T-helper 2 cell (primary cell): ENCODE measurements at places on chromosomes 1 and 21.

DNA sequence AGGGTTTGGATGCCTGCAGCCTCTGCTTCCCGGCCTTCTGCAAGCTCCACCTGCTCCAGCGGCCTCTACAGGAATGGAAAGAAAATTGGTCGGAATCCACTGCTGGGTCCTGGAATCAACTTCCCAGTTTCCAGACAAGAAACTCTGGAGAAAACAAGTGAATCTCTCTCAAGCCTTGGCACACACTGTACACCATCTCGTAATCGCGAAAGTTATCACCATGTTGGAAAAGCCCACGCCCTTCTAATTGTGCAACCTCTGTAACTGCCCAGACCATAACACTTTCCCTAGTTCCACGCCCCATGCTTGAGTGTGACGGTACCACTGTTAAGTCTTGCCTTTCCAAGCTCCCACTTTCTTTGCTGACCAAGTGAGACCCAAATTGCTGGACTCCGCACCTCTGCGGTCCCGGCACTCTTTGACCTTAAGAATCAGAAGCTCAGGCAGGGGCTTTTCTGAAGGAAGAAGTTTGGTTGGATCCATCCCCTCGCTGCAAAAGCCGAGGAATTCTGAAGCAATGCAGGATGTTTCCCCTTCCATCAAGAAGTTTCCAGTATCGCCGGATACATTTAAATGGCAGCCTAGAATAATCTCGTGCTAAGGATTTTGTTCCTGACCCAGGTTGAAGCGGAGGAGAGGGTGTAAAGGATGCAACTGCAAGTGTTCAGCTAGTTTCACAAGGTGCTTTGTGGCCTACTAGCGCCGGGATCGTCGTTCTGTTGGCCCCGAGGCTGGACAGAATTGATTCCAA lies 6.2 kb downstream of the NR5A2 start:
- no peak for DNase-seq

DNA sequence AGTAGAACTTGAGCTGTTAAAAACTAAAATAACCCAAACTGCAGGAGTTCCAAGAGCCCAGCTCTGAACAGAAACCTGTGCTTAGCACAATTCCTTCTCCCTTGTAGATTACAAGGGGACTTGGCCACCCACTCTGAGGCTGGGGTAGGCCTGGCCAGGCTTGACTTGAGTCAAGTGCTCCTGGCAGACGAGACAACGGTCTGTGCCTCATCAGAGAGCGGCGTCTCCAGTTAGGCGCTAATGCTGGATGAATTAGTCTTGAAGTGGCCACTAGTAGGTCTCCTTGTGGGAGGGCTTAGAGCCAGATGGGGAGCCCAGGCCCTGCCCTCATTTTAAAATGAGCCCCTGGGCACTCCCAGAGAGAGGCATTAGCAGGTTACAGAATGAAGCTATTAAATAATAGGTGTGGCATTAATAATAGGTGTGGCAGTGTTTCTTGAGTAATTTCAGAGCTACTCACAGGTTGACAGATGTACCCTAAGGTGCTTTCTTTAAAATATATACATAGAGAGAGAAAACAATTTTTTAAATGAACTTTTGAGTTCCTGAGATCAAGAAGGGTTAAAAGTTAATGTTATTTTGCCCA lies 1.1 kb downstream of the EEIG2 start:
- peak; percentile 14 for DNase-seq

- DNase-seq = peak; percentile 34
Observed at GRCh38 chr1:52368383-52369172, 2.6 kb upstream of the CC2D1B start.

DNA sequence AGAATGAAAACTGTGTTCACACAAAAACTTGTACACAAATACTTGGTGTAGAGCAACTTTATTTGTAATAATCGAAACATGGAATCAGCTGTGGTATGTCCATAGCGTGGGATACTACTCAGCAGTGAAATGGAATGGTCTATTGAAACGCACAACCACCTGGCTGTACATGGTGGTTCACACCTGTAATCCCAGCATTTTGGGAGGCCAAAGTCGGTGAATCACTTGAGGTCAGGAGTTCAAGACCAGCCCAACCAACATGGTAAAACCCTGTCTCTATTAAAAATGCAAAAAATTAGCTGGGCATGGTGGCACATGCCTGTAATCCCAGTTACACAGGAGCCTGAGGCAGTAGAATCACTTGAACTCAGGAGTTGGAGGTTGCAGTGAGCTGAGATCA lies 356.8 kb downstream of the RYR2 start:
- DNase-seq = no peak

GRCh38 chr1:204439621-204440375 lies 28.2 kb upstream of the PPP1R15B start:
- DNase-seq = no peak

DNA sequence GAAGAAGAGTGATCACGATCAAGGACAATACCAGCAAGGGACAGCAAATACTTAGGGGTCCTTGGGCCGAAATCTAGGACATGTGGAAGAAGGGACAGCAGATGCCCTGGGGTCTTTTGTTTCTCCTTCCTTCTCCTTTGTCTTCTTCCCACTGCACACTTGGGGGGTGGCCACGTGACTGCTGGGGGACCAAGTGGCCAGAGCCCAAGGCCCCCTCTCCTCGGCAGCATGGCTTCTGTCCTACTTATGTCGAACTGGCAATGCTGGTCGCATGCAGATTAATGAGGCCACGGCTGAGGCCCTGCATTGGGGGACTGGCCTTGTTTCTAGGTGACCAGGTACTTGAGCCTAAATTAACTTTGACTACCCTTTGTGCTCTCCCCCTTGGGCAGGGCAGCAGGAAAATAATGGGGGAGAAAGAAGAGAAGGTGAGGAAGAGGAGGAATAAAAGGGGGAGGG lies 83.0 kb downstream of the GRIK3 start:
- no peak for DNase-seq

DNA sequence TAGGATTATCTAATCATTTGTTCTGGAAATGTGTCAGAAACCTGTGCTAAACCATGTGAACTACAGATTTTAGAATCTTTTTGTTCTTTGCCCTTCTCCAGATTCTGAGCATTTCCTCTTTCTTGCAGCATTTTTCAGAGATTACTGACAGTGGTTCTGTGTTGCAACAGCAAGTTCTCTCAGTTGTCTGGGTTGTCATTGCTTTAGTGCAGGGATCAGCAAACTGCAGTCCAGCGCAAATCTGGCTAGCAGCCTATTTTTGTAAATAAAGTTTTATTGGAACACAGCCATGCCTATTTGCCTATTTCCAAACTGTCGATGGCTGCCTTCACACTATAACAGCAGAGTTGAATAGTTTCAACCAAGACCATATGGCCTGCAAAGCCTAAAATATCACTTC lies 66.3 kb upstream of the LRRC8D start:
- DNase-seq = peak; percentile 71

- DNase-seq = no peak
Observed at GRCh38 chr1:156781585-156782186, 14.4 kb downstream of the PRCC start.

GRCh38 chr1:225813214-225813964 lies 3.5 kb downstream of the EPHX1 start:
- no peak for DNase-seq

GRCh38 chr1:83499998-83500397 lies 498.9 kb downstream of the TTLL7 start:
- DNase-seq = no peak

DNA sequence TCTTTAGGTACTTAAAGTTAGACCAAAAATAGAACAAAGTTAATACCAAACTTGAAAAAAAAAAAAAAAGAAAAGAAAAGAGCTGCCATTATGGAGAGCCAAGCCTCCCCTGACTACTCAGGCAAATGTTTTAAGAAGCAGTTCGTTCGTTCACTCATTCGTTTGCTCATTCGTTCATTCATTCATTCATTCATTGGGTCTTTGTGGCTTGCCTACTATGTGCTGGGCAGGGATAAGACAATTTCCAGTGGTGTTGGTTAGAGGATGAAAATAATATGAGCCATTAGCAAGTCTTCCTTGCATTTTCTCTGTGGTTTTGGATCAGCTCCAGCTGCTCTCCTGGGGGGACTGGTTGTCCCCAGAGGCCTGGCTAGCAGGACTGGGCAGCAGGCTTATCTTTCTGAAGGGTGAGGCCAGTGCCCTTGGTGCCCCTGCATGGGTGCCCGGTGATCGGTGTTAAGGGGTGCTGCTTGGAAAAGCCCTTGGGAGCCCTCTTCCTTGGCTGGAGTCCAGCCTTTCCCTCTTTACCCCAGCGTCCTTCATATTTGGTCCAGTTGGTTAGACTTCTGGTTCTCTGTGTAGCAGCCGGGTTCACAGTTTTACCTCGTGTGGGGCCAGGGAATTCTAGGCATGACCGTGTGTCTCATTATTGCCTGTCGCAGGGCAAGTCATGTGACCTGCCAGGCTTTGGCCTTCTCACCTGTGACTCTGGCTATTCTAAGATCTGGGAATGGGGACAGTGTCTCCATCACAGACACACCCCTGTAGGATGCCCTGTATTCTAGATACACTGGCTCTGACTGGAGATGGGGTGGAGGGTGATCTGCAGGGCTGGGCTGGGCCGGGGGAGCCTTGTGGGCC lies 32.8 kb downstream of the LHX4 start:
- no peak for DNase-seq

DNA sequence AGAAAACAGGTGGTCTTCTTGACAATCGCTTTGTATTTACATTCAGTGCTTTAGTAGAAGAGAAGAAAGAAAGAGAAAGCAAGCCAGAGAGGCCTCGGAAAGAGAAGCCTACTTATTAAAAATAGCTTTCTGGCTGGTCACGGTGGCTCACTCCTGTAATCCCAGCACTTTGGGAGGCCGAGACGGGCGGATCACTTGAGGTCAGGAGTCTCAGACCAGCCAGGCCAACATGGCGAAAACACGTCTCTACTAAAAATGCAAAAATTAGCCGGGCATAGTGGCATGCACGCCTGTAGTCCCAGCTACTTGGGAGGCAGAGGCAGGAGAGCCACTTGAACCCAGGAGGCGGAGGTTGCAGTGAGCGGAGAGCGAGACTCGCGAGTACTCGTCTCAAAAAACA lies 1.8 kb upstream of the SLC19A2 start:
- no peak for DNase-seq

GRCh38 chr1:154178911-154179811 lies 12.7 kb downstream of the TPM3 start:
- no peak for DNase-seq

GRCh38 chr1:211634461-211634860 lies 41.0 kb downstream of the NEK2 start:
- no peak for DNase-seq

DNA sequence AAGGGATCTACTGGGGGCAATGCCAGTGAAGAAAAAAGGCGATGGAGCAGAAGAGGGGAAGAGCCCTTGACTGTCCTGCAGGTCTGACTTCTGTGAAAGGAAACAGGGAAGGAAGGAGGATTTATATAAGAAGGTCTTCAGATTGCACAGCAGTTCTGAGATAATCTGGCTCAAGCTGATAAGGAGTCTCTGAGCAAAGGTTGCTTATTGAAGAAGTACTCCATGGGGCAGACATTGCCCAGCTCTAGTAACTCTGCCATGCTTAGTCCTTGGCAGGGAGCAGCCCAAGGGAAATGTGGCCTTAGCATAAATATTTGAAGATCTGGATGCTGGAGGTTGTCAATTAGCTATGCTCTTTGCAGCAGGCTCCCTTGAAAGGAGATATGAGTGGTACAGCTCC lies 15.9 kb upstream of the TTF2 start:
- no peak for DNase-seq

- no peak for DNase-seq
Observed at GRCh38 chr1:94741510-94741909, 78.6 kb upstream of the SLC44A3 start.

GRCh38 chr1:157193702-157194391 lies 55.7 kb upstream of the ETV3 start:
- DNase-seq = peak; percentile 26

GRCh38 chr1:186618401-186619170 lies 61.6 kb downstream of the PTGS2 start:
- DNase-seq = no peak

DNA sequence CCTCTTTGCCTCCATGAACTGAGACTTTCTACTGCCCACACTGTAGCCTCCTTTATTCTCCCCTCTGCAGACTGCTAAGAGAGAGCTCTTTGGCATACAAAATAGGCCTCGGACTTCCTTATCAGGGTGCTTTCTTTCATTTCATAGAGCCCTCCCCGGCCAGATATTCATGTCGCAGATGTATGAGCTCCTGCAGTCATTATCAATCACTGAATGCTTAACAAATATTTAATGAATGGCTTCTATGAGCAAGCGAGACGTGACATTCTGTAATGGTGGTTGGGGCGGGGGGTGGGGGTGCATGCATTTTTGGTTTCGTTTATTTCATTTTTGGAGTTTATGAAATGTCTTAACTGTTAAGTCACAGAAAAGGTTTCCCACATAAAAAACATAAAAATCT lies 344.8 kb upstream of the KAZN start:
- DNase-seq = no peak

DNA sequence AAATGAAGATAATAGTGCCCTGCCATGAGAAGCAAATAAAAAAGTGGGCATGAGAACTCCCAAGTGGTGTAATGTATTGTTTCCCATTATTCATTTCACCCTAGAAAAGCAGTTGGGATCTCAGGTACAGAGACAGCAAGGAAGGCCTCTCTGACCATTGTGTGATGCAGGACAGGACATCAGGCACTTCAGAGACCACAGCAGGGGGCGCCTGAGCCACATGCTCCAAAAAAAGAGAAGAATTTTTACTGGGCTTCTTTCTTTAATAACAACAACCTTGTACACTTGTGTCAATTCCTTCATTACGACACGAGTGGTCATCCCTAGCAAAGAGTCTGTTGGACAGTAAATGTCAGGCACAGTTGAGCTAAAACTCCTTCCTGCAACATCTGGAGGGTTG lies 533.3 kb downstream of the OMA1 start:
- DNase-seq = no peak

DNA sequence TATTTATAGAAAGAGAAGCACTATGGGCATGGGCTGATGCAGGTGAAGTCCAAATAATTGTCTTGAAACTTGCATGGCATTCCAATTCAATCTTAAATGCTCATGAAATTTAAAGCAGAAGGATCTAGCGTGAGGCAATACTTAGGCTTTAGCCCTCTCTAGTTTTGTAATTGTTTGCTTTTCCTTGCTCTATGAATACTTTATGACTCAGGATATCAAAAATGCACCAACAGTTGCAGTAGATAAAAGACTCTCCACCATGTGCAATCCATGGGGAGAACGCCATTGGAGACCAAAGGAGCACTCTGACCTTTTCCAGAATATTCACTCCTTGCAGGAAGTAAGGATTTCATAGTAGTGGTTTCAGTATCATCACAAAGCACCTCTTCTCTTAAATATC lies 436.4 kb downstream of the LRRIQ3 start:
- DNase-seq = no peak

GRCh38 chr1:244097523-244098405 lies 46.7 kb downstream of the ZBTB18 start:
- DNase-seq = no peak

GRCh38 chr1:62732331-62732730 lies 44.1 kb upstream of the DOCK7 start:
- DNase-seq = no peak

DNA sequence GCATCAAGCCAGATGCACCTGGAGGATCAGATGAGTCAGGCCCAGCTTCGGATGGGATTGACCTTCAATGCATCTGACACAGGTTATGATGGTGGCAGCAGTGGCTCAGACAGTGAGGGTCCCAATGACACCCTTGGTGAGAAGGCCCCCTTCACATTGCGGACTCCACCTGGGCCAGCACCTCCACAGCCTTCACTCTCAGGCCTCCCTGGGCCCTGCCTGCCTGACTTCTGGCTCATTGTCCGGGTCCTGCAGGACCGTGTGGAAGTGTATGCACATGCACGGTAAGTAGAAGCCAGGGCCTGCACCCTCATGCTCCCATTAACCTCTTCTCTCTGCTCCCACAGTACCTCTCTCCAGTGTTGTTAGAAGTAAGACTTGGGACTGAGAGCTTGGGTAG lies 20.8 kb downstream of the HYI start:
- no peak for DNase-seq

GRCh38 chr21:17454315-17455027 lies 58.4 kb upstream of the CXADR start:
- no peak for DNase-seq
